IPS-NIHi11 (cell line): ENCODE measurements at places on chromosomes 3 and 15.

- peak; percentile 40 for DNase-seq
These were observed 128.4 kb downstream of the FAM174B start for GRCh38 chr15:92527197-92527596.

DNA sequence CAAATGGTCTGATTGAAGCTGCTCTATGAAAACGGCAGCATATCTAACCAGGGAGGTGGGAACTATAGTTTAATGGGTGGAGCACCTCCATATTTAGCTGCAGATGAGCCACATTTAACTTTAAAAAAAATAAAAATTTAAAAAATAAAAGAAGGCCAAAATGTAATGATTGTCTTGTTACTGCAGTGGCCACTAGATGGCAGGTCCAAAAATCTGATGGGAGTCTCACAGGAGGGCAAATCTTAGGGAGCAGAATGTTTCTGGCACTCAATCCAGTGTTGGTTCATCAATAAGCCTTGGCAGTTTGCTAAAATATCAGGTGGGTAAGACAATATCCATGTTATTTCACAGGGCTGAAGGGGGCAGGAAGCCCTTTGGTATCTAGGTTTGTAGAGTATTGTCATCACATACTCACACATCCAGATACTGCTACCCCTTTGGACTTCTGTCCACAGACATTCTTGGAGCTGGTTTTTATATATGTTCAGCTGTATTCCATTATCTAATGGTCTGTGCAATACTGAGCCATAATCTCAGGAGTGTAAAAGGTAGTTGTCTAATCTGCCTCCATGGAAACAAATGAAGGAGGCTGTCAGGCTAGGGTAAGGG is 233.3 kb downstream of the TIGIT start:
- DNase-seq, result peak; percentile 14

- no peak for DNase-seq
These were observed 183.5 kb downstream of the TJP1 start for GRCh38 chr15:29638781-29639180.

GRCh38 chr3:30203301-30203700 is 403.1 kb upstream of the TGFBR2 start:
- DNase-seq, result no peak

DNA sequence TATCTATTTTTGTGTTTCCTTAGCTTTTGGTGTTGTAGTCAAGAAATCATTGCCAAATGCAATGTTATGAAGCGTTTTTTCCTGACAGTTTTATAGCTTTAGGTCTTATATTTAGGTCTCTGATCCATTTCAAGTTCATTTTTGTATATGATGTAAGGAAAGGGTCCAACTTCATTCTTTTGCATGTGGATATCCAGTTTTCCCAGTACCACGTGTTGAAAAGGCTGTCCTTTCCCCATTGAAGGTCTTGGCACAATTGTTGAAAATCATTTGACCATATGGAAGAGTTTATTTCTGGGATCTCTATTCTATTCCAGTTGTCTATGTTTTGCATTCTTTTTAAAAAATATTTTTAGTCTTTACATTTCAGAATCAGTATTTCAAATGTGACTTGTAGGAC is 14.6 kb upstream of the SNRPN start:
- DNase-seq, result no peak

GRCh38 chr3:46970391-46971091 is 6.0 kb downstream of the CCDC12 start:
- DNase-seq, result no peak

GRCh38 chr3:51620543-51620942 is 50.5 kb upstream of the TEX264 start:
- no peak for DNase-seq

DNA sequence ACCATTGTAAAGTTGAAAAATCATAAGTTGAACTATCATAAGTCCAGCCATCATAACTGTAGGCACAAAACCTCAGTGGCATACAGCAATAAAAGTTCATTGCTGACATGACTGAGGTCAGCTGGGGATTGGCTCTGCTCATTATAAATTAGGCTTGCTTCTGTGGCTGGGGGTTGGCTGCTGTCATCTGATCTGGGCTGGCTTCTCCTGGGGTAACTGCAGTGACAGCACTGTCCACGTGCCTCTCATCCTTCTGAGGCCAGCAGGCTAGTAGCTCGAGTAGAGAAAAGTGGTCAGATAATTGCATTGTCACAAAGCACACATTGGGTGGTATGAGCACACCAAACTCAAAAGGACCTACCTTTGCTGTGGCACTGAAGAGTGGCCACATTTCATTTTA is 31.3 kb downstream of the CMTM7 start:
- no peak for DNase-seq

- no peak for DNase-seq
These were observed 13.3 kb upstream of the SSUH2 start for GRCh38 chr3:8657804-8658305.

- DNase-seq, result no peak
These were observed 66.6 kb upstream of the PLCL2 start for GRCh38 chr3:16818194-16818593.

GRCh38 chr3:124770336-124771082 is 40.3 kb downstream of the UMPS start:
- DNase-seq, result no peak

- DNase-seq, result no peak
These were observed 12.6 kb downstream of the KLHL18 start for GRCh38 chr3:47295322-47295721.

DNA sequence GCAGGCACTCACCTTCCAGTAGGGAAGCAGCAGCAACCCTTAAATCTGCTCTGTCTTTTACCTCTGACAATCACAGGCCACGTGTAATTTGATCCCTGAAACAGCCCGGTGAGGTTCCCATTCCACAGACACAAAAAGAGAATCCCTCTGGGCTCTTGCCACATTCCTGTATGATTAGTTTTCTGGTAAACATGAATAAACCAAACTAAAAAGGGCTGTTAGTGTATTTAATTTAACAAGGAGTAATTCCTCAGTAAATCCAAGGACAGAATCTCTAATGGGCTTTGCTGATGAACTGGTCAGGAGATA is 186.9 kb downstream of the FAM43A start:
- DNase-seq, result no peak

DNA sequence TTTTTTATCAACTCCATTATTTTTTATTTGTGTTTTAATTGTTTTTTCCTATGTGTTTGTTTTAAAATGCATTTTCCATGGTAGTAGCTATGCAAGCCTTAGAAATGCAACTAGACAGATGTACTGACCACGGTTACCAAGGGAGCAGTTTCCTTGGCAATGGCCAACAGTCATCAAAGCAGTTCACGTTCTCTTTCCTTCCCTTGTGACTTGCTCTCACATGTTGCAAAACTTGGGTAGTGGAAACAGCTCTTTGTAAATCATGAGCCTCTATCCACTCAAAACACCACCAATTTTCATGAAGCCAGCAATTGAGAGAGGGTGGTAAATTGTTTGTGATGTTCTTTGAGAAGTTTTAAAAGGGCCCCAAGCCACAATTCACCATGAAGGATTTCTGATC is 499.4 kb upstream of the MDFIC2 start:
- DNase-seq, result no peak

GRCh38 chr15:98375513-98376340 is 272.6 kb upstream of the IGF1R start:
- DNase-seq, result no peak

DNA sequence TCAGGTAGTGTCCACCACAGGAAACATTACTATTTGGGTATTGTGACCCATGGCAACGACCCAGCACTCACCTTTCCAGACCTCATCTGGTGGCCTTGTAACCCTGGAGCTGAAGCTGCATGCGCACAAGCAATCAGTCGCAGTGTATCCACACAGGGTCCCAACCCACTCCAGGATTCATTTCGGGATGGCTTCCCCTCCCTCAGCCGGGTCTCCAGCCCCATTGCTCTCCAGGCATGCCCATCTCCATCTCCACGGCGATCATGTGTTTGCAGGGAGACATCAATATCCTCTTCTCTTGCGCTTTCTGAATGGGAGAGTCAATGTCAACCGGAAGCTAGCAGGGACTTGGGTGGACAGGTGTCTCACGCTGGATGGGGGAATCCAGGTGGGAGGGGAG is 35.2 kb downstream of the GOLGA6L2 start:
- no peak for DNase-seq
